Stimulated activated CD8-positive, alpha-beta memory T cell treated with anti-CD3 and anti-CD28 coated beads, Interleukin-4, amount 100 ng/mL, for 24 hours (primary cell): ENCODE measurements at places on chromosomes 12 and 14.

- no peak for DNase-seq
These were observed 3.3 kb upstream of the PRKAB1 start for GRCh38 chr12:119664642-119665041.

DNA sequence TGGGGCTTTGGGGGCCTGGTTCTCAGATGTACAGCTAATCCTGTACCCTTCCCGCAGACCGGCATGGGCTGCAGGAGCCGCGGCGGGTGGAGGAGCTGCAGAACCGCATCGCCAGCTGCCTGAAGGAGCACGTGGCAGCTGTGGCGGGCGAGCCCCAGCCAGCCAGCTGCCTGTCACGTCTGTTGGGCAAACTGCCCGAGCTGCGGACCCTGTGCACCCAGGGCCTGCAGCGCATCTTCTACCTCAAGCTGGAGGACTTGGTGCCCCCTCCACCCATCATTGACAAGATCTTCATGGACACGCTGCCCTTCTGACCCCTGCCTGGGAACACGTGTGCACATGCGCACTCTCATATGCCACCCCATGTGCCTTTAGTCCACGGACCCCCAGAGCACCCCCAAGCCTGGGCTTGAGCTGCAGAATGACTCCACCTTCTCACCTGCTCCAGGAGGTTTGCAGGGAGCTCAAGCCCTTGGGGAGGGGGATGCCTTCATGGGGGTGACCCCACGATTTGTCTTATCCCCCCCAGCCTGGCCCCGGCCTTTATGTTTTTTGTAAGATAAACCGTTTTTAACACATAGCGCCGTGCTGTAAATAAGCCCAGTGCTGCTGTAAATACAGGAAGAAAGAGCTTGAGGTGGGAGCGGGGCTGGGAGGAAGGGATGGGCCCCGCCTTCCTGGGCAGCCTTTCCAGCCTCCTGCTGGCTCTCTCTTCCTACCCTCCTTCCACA, 7.6 kb downstream of the NR4A1 start:
- DNase-seq, result no peak

GRCh38 chr12:123453165-123453564, 4.8 kb upstream of the SNRNP35 start:
- DNase-seq, result no peak

DNA sequence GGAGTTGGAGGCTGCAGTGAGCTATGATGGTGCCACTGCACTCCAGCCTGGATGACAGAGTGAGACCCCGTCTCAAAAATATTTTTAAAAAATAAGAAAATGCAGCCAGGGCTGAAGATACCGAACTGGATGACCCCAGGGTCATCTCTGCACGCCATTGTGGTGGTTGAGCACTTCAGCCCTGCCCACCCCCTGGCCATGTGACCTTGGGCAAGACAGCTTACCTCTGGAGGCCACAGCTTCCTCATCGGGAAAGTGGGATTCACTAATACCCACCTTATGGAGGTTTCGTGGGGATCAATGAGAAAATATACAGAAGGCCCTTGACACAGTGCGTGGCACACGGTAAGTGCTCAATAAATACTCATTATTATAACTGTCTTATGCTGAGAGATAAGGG, 25.5 kb downstream of the MVK start:
- no peak for DNase-seq

DNA sequence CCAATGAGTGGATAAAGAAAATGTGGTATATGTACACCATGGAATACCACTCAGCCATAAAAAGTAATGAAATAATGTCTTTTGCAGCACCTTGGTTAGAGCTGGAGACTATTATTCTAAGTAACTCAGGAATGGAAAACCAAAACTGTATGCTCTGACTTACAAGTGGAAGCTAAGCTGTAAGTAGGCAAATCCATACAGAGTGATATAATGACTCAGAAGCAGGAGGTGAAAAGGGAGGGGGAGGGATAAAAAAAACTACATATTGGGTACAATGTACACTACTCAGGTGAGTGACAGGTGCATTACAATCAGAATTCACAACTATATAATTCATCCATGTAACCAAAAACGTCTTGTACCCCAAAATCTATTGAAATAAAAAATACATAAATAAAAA, 15.1 kb upstream of the CLEC1A start:
- no peak for DNase-seq

- no peak for DNase-seq
These were observed 5.8 kb upstream of the PSMC6 start for GRCh38 chr14:52701223-52701622.

- no peak for DNase-seq
These were observed 711.8 kb upstream of the LRFN5 start for GRCh38 chr14:40894846-40895245.

DNA sequence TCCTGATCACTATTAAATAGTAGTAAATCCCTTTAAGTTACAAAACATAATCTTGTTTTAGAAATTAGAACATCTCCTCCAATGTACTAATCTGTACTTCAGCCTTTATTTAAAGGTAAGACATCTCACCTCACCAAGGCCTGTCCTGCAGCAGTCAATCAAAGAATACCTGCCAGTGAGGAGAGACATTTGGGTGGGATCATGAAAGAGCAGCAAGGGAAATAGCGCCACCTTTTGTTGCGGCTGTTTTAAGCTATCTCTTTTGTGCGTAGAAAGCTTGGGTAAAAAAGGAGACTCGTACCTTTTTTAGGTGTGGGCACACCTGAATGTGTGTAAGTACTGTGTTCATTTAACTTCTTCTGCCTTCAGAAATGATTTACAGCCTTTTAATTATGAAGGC, 117.8 kb upstream of the TMTC1 start:
- DNase-seq, result no peak

DNA sequence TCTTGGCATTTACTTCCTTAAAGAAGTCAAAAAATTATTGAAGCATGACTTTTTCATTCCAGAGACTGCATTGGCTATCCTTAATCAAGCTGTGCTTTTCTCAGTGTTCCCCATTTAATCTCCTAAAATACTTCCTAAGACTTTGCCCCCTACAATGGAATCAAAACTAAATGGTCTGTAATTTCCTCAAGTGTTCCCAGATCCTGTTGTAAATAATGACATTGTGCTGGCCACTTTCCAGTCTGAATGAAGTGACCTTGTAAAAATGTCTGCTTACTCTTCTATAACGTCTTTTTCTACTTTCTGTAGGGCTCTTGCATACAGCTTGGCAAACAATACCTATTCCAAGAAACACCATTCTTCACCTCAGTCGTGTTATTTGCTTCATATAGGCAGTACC, 45.3 kb upstream of the MBIP start:
- DNase-seq, result no peak

DNA sequence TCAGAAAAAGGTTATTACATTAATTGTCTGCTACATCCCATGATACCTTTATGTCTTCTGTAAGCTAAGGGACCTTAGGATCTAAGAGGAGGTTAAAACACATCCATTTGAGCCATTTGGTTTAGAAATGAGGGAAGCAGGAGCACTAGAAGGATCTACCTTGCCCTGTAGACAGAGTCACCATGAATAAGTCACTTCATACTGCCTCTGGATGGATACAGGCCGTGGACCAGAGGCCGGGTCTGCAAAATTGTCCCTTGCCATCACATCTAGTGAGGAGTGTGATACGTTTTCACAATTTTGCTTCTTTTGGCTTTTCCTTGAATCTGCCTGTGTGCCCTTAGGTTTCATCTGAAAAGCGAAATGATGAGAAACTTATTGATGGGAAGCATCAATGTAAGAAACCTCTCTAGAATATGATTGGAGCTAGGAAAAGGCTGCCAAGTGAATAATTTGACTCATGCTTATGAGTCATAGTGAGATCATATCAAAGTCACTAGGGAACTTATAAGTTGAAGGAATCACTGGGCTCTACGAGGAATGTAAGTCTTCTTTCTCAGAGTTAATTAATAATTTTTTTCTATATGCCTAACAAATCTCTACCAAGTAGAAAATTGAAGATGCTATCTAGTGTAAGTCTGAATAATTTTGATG, 10.8 kb downstream of the GLRX5 start:
- no peak for DNase-seq

DNA sequence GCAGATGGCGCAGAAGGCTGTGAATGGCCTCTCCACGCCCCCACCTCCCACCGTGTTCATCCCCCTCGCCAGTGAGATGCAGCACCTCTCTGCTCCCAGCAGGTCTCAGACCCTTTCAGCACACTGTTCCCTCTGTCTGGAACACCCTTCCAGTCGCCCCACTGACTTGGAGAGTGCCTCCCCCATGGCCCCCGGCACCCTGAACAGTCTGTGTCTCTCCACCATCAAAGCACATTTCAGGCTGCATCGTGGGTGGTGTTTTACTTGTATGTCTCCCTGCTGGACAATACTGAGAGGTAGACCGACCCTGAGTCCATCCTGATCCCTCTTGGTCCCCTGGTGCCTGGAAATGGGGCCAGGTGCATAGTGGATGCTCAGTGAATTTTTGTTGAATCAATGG, 34.9 kb downstream of the CACNA2D4 start:
- DNase-seq, result no peak

- DNase-seq, result no peak
These were observed 32.5 kb downstream of the VWF start for GRCh38 chr12:6091786-6092566.

DNA sequence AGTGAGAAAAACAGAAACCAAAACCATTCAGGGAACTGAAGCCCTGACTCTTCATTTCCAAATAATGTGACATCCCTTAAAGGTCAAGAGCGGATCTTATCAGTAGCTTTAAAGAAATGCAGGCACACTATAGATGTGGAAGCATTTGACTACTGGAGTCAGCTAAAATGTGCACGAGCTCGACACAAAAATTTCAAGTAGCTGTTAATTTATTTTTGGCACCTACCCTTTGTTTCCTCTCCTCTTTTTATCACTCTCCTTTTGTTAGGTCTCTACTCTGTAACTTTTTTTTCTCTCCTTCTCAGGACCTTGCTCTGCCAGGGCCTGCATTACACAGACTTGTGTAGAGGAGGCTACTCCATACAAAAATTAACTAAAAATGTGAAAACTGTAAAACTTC, 58.3 kb downstream of the FGD6 start:
- DNase-seq, result no peak

DNA sequence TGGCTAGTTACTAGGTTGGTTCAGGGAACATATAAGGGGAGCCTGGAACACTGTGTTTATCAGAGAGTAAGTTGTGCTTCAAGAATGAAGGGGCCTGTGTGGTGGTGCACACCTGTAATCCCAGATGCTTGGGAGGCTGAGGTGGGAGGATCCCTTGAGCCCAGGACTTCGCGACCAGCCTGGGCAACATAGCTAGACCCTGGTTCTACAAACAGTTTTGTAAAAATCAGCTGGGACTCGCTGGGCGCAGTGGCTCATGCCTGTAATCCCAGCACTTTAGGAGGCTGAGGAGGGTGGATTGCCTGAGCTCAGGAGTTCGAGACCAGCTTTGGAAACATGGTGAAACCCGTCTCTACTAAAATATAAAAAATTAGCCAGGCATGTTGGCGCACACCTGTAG, 42.1 kb upstream of the GPR132 start:
- no peak for DNase-seq

- no peak for DNase-seq
These were observed 4.5 kb upstream of the KLHL33 start for GRCh38 chr14:20440465-20440864.

- no peak for DNase-seq
These were observed 1.3 kb upstream of the ADGRD1 start for GRCh38 chr12:130952171-130952954.

- DNase-seq, result no peak
These were observed 134.0 kb downstream of the ANO6 start for GRCh38 chr12:45349916-45350315.
